Activated T-cell treated with anti-CD3 and anti-CD28 coated beads, Interleukin-2, amount 50 U/mL, for 48 hours (primary cell): ENCODE measurements at places on chromosomes 6 and 20.

DNA sequence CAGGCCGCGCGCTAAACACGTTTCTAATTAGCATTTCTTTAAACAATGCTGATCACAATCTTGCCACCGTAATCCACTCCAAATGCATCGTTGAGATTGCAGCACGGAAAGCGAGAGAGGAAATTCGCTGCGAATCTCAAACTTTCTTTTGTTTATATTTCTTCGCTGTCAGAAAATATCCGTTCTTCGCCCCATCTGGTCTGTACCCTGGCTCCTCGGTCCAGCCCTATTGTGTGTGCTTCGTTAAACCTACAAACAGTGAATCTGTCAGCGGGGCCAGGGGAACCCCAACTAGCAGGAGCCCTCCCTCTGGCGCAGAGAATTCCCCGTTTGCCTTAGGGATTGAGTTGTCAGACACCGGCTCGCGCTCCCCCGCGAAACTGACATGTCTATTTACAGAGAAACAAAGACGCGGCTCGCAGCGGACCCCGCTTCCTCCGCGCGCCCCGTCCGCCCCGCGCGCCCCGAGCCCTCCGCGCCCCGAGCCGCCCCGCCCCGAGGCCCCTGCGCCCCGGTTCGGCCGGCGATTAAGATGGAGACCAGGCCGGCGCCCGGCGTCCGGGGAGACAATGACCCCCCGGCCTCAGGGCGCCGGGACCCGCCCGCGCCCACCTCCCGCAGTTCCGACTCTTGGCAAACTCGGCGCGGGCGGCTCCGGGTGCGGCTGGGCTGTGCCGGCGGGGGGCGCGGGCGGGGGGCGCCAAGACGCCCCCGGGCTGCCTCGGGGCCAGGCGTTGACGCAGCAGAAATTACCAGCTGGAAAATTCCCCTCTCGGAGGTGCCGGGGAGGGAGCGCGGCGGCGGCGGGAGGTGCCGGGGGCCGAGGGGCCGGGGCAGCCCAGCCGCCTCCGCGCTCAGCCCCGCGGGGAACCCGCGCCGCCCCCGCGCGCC is 874 bp downstream of the ZBTB46 start:
- no peak for DNase-seq

DNA sequence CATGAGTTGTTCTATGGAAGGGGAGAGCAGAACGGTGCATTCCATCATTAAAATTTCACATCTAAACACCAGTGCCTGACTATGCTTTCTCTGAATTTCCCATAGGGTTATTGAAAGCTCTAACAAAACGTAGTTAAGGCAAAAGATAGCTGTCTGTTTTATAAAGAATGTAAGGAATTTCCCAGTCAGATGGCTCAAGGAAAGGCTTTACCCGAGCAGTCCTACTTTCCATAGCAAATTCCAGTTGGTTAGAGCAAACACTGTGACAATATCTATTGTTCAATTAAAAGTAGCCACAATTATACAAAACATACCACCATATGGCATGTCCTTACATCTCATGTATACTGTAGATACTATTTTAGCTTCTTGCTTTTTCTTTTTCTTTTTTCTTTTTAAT is 1059.5 kb upstream of the FLRT3 start:
- DNase-seq = no peak

GRCh38 chr6:37931066-37931465 is 111.5 kb downstream of the ZFAND3 start:
- no peak for DNase-seq

- DNase-seq = no peak
These were observed 39.6 kb downstream of the ALDH5A1 start for GRCh38 chr6:24534329-24534728.

- no peak for DNase-seq
These were observed 109.4 kb upstream of the EMILIN3 start for GRCh38 chr20:41476013-41476441.

GRCh38 chr6:53189554-53189953 is 40.9 kb upstream of the GCM1 start:
- no peak for DNase-seq

DNA sequence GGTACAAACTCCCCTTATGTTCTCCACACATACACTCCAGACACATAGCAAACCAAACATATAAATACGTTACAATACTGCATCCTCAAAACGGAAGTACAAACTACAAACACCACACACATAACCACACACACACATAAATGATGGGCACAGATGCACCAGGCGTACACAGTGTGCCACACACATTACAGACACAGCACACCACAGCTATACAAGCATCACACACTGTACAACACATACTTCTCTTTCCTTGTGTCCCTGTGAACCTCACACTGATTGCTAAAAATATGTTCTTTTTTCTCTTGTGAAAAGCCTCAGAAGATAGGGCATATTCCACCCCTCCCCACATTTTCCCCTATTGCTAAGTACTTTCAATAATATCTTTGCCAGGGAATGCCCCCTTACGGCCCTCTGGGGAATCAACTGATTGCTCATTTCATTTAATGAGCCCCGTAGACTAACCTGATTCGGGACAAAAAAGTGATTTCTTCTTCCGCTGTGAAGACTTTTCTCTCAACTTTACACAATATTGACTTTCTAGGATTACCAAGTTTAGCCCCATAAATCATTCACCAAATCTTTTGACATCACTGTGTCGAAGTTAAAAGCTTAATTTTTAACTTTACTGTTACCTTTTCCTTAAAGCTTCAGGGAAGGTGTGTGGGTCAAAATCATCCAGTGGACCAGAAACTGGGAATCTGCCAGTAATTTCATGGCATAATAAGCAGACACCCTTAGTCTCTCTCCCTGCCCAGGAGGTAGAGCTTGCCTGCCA is at the start of gene SLC17A1:
SLC17A1 (minus strand) TSS at position 521 of the 775 bp plus-strand sequence. CDS start 1,495 bp downstream, outside the sequence.
- DNase-seq = no peak

GRCh38 chr20:37816726-37817125 is 86.2 kb upstream of the VSTM2L start:
- DNase-seq = no peak

- DNase-seq = no peak
These were observed 112.1 kb upstream of the BCLAF1 start for GRCh38 chr6:136401749-136402148.

DNA sequence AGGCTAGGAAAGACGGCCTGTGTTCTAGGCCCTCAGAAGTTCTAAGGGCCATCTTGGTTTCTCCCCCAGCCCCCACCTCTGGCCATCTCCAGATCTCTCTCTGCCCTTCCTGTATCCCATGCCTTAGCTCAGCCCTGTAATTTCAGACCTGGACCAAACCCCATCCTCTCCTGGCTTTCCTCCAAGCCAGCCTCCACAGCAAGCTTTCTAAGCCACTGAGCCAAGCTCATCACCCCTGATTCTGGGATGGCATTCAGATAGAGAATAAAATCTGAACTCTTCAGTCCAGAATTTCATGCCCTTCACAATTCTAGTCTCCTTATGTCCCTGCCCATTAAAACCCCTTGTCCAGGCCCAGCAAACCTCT is 18.9 kb upstream of the CCM2L start:
- no peak for DNase-seq

DNA sequence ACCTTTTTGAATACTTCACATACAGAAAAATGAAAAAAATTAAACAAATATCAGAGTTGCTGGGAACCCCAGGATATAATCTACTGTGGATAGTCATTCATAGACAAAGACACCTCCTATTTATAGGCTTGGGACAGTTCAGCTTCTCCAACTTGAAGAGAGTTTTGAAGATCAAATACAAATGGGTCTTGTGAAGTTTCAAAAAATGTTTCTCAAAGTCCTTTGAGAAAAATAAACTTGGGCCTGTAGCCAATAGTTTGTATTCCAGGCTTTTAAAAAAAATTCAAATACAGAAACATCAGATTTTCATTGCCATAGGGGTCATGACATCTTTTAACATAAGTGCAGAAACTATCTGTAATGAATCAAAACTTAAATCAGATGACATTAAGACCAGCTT is 334.8 kb downstream of the LAMA2 start:
- DNase-seq = no peak

DNA sequence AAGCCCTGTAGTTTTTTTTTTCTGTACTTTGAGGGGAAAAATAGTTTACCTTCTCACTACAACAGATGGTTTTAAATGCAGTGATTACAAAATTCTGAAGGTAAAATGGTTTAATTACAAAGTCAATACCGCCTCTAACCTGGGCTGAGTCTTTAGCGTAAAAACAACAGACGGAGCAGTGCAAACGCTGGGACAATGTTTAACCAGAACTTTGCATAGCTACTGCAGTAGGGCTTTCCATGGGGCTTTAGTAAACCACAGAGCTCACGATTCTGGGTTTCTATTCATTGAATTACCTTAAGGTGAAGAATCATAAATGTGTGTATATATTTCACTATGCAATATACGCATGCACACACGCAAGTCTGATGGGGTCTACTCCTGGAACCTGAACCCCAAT is 77.9 kb downstream of the RFX6 start:
- DNase-seq = no peak
